ENCODE measurements at places on chromosomes 12 and 14.

DNA sequence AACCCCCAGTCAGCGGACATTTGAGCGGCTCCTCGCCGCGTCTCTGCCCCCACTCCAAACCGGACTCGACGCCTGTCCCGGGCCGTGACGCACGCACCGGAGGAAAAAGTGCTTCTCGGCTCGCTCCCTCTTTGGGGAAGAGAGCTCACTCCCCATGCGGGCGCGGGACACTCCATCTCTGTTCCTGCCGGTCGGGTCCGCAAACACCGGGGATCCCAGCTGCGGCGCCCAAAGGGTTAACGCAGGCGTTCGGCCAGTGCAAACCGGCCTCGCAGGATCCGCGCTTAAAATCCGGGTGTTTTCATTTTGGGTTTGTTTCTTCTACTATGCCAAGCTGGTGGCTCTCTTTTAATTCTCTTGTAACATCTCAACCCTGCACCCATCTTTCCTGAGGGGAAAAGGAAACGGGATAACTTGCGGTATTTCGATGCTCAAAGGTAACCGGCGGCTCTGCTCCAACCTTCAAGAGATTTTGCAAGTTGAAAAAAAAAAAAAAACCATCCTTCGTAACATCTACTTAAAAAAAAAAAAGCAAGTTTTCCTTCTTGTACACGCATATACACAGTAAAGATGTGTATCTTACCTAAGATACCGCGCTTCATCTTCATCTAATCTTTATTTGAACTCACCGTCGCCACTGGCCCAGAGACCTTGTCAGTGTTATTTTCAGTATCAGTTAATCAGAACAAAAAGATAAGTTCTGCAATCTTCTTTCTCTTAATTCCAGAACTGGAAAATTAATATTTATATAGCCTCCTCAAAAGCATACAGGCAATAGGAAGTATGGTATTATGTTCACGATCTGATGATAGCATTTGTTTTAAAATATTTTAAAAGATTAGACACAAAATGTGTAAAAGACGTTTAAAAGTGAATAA, 1.6 kb upstream of the ATP2B1 start:
- DNase-seq: no peak

- no peak for DNase-seq
Observed at GRCh38 chr12:51362307-51362706, 15.8 kb upstream of the CELA1 start.

- DNase-seq: no peak
Observed at GRCh38 chr14:95609398-95609990, 74.6 kb downstream of the GLRX5 start.

DNA sequence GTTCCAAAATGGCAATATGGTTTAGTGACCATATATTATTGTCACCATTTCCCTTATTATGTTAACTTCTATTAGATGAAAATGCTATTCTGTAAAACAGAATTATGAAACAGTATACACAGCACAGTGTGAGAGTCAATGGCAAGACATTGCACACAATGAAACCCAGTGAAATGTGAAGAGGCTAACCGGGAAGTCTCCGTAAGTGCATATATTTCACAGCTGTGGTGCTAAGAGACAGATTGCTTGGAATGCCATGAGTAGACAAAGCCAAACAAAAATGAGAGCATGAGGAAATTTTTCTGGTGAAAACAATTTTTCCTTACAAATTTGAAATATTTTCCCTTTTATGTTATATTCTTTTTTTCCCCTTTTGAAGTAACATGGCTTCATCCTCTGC, 49.4 kb downstream of the DYRK2 start:
- no peak for DNase-seq

DNA sequence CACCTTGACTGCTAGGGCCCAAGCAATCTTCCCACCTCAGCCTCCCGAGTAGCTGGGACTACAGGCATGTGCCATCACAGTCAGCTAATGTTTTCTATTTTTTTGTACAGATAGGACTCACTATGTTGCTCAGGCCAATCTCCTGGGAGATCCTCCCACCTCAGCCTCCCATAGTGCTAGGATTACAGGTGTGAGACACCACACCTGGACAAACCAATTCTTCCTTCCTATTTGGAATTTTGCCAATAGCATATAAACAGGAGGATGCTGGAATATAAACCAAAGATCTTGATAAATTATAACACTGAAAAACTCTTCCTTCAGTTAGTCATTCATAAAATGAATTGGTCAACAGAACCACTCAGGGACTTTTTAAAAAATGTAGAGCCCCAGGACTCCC, 8.4 kb downstream of the ACIN1 start:
- DNase-seq: no peak

- no peak for DNase-seq
Observed at GRCh38 chr12:71270057-71270456, 112.3 kb upstream of the TSPAN8 start.

DNA sequence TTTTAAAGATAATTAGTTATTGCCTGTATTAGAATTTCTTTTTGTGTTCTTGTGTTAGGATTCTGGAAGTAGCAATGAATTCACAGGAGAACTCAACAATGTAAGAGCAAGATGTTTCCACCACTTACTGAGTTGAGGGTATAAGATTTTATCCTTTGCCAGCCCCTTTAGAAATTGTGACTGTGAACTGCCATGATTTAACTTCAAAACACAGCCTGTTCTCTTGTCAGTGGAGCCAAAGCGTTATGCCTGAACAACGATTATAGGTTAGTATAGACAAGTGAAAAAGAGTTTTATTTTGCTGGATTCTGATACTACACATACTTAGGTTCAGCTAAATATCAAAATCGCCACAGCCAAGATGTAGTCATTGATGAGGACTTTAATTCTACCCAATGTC, 101.6 kb downstream of the CRADD start:
- DNase-seq: no peak

DNA sequence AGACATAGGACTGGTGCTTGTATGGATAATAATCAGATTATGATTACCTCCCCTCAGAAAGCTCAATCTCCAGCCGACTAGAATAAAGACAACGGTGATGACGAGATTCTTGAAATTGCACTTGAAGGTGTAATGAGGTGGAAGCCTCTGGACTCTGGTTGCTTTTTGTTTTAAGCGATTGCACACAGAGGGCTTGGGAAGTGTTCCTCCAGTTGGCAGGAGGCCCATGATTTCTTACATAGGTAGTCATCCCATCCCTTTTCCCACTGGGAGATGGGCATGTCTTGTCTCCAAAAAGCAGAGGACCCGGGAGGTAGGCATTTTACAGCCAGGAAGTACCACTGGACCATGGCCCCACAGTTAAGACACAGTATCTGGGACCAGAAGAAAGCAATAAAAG, 165.7 kb upstream of the FKBP4 start:
- no peak for DNase-seq

DNA sequence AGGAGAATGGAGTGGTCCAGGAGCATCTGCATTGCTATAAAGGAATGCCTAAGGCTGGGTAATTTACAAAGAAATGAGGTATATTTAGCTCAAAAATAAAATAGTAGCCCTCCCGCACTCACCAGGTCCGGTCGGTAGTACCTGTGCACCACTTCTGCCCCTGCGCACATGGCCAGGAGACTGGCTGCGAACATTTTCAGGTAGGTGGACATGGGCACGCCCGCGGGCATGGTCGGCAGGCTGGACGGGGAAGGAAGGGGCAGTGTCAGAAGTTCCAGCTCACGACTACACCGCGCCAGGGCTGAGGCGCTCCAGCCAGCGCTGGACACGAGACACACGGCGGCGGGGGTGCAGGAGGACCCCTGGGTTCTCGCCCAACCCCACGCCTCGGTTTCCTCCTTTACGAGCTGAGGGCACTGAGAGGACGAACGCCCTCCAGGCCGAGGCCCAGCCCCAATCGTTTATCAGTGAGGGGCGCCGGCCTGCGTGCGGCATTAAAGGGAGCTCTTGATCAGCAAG, 9.1 kb upstream of the TDG start:
- no peak for DNase-seq
